Activated CD4-positive, CD25-positive, alpha-beta regulatory T cell treated with anti-CD3 and anti-CD28 coated beads, Interleukin-2, amount 50 U/mL, for 24 hours (primary cell): ENCODE measurements at places on chromosomes 6 and 20.

DNA sequence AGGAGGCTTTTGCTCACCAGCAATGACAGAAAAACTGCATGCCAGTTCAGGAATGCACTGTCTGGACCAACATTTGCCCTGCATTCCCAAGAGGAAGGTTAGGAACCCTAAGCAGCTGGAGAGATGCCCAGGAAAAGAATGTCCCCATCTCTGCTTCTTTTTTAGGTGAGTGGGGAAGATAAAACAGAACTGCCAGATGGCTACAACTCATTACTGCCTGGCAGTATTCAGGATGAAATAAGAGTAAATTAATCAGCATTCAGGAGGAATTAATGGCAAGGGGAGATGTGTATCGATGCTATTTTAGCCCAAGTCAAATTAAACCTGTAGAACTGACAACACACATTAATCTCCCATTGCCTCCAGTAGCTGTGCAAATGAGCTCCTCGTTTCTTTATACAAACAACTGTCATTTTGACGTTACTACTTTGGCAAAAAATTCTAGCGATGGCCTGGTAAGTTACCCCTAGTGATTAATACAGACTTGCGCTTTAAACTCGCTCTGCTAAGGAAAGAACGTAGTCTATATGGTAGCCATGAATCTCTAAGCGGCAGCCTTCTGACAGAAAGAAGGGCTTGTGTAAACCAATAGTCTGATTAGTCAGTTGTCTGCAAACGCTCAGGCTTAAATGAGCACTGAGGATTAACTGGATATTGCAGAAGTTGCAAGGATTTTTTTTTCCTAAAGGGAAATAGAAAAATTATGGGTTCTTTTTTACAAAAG, 16.7 kb upstream of the SMLR1 start:
- no peak for ATAC-seq

DNA sequence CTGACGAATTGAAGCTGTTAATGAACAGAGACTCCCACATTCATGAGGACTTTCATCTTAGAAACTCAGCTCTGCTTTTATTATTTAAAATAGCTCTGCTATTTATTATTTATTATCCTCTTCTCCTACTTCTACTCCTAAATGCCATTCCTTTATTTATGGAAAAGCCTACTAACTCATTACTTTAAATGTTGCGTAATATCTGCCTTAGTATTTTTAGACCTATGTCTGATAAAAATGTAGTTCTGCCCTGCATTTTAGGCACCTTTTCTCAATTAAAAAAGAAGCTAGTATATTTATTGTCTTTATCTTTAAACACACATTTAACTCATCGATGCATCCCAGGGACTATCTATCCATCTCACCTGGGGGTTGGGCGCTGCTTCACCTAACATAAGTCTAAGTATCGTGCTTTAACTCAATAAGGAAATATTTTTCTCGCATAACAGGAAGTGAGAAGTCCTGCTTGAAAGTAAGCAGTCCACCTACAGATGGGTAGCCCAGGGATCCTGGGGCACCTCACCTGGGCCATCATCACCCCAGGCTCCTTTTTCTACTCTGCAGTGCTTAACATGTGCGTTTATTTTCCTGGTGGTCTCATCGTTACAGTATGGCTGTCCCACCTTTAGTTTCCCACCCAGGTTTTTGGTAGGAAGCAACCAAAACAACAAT, 31.3 kb upstream of the FAM184A start:
- no peak for ATAC-seq

GRCh38 chr6:107244082-107244741, 128.9 kb upstream of the BEND3 start:
- no peak for ATAC-seq

- no peak for ATAC-seq
These were observed 120.1 kb downstream of the JPH2 start for GRCh38 chr20:44066645-44067606.

- ATAC-seq: no peak
These were observed 254.2 kb downstream of the ERMARD start for GRCh38 chr6:170005665-170006064.

GRCh38 chr6:99181174-99181573, 168.3 kb downstream of the FAXC start:
- ATAC-seq: no peak

DNA sequence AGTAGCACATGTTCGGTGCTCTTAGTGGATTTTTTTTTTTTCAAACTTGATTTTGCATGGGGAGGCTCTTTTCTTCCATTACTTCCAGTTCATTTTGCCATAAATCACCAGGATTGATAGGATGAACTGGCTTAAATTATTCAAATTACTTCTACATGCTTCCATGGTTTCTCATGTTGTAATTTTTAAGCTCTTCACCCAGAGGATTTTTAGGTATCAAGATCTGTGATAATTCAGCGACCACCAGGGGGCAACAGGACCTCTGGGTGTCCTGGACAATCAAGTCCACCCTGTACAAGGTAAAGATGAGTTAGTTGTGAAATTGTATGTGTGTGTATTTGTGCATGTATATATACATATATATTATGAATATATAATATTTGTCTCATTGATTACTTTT, 4.2 kb upstream of the EPHA7 start:
- ATAC-seq: no peak

DNA sequence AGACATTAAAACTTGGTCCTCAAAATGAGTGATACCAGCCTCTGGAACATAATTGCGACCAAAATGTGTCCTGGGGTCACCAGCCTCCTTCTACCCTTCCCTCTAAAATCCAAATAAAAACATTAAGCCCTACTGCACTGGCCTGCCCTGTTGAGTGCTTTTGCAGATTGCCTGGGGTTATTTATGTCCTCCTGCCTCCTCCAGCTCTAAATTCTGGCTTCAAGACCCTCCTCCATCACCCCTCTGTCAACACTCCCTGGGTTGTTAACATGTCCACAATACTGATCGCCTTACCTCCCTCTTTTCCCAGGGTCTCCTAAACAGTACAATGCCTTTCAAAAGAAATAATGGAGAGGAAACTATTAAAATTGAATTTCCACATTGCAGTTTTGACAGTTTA, 327.5 kb downstream of the NRN1 start:
- no peak for ATAC-seq

DNA sequence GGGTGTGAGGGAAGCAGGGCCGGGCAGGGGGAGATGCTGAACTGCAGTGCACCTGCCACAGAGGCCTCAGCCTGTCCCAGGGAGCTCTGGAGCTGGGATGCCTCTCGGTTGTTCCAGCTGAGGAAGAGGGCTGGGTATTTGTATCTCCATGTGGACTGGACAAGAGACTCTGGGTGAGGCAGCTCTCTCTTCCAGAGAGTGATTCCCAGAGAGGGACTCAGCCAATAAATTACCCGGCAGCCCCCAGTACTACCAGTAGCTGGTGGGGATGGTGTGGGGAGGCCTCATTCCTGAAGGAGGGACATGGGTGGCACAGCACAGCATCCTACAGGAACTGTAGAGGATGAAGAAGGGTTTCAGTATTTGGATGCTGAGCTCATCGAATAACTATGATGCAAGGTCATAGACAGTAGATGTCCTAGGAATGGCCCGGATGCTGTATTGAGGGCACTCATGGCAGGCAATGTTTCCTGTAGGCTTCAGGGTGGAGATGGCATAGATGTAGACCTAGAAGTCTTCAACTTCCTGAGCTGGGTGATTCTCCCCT, 1.4 kb downstream of the FGD2 start:
- ATAC-seq: no peak

DNA sequence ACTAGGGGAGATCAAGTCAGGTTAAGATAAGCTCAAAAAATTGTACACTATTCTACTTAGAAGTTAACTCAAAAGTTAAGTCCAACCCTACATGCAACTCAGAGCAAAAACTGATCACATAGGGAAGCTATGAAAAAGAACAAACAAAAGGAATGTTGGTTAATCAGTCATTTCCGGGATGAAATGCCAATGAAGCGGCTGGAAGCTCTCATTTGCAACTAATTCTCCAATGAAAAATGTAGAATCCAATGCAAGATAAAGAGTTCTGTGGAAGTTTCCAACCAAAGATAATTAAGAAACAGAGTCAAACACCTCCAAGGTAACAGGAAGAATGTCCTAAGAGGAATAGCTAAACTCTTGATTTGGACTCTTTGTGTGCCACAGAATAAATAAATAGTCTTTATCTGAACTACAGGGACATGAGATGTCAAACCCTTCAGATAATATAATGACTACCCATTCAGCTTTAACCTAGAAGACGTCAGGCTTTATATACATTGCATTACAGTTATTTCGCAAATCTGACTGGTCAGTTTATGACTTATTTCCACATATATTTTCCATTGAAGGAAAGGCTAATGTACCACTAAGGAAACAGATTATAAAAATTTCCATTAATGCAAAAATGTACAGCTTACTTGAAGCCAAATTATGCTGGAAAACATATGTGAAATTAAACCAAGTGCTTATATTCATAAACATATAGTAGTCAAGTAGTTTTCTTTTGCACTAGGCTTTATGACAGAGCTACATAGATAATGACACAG, 48.0 kb upstream of the DST start:
- ATAC-seq: no peak

- ATAC-seq: peak; percentile 87
These were observed 181.2 kb upstream of the SHLD1 start for GRCh38 chr20:5569021-5569420.

GRCh38 chr6:53125276-53125675, 23.4 kb downstream of the GCM1 start:
- no peak for ATAC-seq

DNA sequence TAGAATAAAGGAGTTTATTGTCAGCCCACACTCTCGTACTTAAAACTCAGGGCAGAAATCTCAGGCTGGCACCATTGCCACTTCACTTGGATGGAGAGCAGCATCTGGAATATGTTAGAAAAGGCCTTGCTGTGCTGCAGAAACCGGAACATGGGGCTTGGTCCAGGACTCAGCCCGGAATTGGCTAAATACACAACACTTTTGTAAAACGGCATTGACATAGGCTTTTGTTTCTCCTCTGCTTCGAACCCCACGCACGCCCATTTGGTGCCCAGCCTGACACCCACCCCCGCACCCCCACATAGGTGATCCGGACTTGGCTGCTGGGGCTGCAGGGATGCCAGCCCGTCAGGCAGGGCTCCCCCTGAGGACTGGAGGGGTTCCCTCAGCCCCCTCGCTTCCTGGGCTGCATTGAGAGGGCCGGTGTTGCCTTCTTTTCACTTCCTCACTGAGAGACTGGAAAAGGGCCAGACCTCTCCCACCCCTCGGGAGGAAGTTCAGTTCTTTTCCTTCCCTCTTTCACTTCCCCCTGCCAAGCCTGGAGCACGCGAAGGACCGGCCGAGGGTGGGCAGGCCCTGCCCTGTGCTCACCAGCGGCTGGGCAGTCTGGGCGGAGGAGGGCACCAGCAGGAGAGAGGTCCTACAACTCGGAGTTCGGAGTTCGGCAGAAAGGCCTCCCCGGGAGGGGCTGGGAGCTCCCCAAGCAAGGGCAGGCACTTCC, 17.9 kb upstream of the CST3 start:
- no peak for ATAC-seq

DNA sequence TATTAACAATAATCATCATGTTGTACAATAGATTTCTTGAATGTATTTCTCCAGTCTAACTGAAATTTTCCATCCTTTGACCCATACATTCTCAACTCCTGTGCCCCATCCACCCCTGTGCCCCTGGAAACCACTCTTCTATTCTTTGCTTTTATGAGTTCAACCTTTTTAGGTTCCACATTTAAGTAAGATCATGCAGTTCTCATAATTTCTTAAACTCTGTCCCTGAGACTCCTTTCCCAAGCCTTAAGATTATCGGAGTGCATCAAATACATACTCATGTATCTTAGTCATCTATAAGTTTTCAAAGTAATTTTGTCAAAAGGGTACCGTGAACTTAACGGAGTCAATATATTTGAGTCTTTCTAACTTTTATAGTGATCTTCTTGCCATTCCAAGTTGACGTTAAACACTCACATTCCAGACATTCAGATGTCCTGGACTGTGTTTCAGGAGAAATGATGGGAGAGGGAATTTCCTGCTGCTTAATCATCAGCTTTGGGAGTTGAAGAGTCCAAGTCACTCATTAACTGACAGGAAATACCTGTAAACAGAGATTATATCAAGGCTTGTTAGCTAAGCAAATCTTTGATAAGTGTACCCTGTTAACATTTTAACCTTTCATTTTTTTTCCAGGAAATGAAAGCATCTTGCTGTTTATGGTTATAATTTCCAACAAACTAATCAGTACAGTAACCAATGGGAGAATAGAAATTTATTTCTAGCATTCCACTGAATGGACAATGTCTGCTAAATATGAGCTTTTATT, 73.3 kb downstream of the ADGRG6 start:
- no peak for ATAC-seq

GRCh38 chr6:28340310-28341095, 4.6 kb upstream of the ZSCAN31 start:
- no peak for ATAC-seq

DNA sequence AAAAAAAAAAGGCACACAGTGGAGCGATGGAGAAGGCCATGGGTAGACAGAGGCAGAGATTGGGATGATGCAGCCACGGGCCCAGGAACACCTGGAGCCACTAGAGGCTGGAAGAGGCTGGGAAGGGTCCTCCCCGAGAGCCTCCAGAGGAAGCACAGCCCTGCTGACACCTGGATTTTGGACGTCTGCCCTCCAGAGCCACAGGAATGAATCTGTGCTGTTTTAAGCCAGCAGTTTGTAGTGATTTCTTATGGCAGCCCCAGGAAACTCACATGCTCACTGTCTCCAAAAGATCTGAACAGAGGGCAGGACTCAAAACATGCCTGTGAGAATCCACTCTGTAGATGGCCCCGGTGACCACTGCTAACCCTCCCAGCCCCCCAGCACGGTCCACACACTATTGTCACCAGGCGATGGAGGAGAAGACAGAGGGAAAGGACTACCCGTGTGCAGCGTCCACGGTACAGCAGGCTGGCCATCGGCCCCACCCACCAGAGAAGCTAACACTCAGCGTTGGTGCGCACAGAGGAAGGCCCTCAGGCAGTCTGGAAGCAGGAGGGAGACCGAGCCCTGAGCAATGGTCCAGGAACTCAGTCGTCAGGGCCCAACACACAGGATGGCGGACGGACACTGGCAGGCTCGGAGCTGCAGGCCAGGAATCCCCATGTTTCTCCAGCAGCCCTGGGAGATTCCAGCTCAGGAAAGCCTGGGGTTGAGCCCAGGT, 99.7 kb downstream of the BMP7 start:
- no peak for ATAC-seq

GRCh38 chr6:113859349-113860180, 2.4 kb downstream of the MARCKS start:
- no peak for ATAC-seq

- no peak for ATAC-seq
These were observed 17.2 kb upstream of the CRIP3 start for GRCh38 chr6:43325876-43326275.
